ENCODE measurements at places on chromosomes 11 and 22. TPM values are rescaled to one million over a fixed set of nuclear protein-coding genes. Genes with fewer than 3 reads are reported as not detected.

Gene CELSR1
- 1.5 TPM for polyA plus RNA-seq

DNA sequence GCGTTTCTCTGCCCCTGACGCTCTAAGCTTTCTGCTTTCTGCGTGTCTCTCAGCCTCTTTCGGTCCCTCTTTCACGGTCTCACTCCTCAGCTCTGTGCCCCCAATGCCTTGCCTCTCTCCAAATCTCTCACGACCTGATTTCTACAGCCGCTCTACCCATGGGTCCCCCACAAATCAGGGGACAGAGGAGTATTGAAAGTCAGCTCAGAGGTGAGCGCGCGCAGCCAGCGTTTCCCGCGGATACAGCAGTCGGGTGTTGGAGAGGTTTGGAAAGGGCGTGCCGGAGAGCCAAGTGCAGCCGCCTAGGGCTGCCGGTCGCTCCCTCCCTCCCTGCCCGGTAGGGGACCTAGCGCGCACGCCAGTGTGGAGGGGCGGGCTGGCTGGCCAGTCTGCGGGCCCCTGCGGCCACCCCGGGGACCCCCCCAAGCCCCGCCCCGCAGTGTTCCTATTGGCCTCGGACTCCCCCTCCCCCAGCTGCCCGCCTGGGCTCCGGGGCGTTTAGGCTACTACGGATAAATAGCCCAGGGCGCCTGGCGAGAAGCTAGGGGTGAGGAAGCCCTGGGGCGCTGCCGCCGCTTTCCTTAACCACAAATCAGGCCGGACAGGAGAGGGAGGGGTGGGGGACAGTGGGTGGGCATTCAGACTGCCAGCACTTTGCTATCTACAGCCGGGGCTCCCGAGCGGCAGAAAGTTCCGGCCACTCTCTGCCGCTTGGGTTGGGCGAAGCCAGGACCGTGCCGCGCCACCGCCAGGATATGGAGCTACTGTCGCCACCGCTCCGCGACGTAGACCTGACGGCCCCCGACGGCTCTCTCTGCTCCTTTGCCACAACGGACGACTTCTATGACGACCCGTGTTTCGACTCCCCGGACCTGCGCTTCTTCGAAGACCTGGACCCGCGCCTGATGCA lies at the start of gene MYOD1:
Gene MYOD1 (plus strand): TSS at position 544 of the 910 bp plus-strand sequence. CDS start 212 bp downstream, at position 756.
- no peak for DNase-seq

GRCh38 chr11:78027759-78028158 lies 4.7 kb upstream of the KCTD14 start:
- DNase-seq, result no peak

- DNase-seq, result no peak
These were observed 10.7 kb upstream of the CKAP5 start for GRCh38 chr11:46856605-46857343.

- no peak for DNase-seq
These were observed 31.3 kb upstream of the ADA2 start for GRCh38 chr22:17250380-17251082.

GRCh38 chr11:92837595-92837994 lies 131.9 kb upstream of the MTNR1B start:
- DNase-seq, result no peak

- DNase-seq, result no peak
These were observed 10.2 kb upstream of the RBM4B start for GRCh38 chr11:66687831-66688281.

GRCh38 chr11:3164552-3165151 lies 458 bp downstream of the OSBPL5 start:
- peak; percentile 62 for DNase-seq

Gene OR8D4
- not detected for polyA plus RNA-seq

DNA sequence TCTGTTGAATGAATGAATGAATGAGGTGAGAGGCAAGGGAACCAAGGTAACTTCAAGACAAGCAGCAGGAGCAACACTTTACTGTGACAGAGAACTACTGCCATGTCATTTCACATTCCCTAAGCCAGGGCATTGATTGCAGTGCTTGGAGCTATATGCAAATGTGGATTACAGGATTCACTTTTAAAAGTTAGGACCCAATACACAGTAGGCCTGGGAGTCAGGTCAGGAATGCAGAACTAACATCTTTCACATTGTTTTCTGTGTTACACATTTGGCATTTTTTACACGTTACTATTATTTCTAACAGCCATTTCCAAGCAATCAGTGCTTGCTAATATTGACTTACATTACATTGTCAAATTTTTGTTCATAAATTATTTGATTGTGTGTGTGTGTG lies 26.2 kb upstream of the ME3 start:
- no peak for DNase-seq

Gene OR5P2
- polyA plus RNA-seq, result not detected

GRCh38 chr11:8192016-8192895 lies 23.4 kb upstream of the RIC3 start:
- peak; percentile 80 for DNase-seq

DNA sequence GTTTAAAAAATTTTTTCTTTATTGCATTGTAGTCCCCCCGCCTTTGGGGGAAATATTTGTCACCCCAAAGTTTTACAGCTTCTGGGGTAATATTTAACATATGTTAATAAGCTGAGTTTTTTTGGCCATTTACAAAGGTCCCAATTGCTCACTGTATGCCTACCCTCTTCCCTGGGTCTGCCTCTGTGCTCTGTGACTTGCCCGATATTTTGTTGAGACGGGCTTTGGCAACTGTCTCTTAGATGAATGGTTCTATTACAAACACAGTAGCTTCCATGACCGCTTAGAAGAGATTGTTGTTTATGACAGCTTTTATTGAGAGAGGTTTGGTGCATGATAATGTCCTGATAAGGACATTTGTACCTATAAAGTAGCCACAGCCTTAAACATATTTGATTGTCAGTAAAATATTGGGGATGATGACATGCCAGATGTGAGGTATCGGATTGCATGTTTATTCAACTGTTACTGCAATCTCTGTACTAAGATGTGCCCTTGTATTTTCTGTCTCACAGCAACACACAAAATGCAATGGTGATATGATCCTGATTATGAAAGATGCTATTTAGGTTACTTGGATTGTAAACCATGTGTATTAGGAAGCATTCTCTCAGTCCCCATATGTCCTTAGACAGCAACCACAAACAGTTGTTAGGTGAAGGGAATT lies 103.1 kb downstream of the TEAD1 start:
- no peak for DNase-seq

Gene UBQLN3
- polyA plus RNA-seq, result not detected

- no peak for DNase-seq
These were observed 8.8 kb downstream of the OSBPL5 start for GRCh38 chr11:3156282-3156660.

Measured in brain (organoid and tissue), 16 donors.